ENCODE measurements at places on chromosomes 4 and X.
A peak's percentile ranks its signal among the peaks of the same experiment; 100 is the strongest.

DNA sequence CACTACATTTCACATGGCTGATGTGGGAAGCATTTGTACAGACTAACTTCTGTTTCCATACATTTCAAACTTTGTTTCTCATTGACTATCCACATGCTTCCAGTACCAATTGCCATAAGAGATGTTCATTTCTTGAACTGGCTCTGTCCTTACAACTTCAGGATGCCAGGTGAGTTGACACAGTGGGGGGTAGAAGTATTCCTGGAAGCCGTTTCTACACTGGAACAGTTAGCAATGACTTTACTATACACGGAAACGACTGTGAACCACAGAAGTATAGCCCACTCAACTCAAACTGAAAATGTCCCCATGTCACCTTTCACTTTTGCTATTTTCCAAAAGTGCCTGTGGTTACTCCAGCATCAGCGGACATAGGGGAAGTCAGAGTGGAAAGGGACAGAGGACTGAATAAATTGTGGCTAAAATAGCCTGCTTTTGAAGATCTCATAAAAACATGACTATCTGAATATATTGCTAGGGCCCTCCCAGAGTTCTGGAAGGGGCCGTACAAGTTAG, 38.0 kb upstream of the DSPP start:
- no peak for DNase-seq

DNA sequence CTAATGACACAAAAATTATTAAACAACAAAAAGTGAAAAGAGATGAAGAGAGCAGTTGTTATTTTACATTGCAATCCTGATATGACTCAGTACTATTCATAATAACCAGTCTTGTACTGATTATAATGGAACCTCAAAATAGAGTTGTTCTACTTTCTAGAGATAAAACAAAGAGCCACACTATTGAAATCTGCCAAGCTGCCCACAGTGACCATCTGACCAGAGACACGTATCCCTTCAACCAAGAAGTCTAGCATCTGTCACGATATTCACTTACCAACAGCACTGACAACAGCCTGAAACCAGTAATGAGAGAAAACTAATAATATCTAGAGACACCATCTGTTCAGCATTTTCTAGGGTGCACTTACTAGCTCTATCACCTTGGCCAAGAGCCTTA, 466.7 kb downstream of the NKX6-1 start:
- no peak for DNase-seq

DNA sequence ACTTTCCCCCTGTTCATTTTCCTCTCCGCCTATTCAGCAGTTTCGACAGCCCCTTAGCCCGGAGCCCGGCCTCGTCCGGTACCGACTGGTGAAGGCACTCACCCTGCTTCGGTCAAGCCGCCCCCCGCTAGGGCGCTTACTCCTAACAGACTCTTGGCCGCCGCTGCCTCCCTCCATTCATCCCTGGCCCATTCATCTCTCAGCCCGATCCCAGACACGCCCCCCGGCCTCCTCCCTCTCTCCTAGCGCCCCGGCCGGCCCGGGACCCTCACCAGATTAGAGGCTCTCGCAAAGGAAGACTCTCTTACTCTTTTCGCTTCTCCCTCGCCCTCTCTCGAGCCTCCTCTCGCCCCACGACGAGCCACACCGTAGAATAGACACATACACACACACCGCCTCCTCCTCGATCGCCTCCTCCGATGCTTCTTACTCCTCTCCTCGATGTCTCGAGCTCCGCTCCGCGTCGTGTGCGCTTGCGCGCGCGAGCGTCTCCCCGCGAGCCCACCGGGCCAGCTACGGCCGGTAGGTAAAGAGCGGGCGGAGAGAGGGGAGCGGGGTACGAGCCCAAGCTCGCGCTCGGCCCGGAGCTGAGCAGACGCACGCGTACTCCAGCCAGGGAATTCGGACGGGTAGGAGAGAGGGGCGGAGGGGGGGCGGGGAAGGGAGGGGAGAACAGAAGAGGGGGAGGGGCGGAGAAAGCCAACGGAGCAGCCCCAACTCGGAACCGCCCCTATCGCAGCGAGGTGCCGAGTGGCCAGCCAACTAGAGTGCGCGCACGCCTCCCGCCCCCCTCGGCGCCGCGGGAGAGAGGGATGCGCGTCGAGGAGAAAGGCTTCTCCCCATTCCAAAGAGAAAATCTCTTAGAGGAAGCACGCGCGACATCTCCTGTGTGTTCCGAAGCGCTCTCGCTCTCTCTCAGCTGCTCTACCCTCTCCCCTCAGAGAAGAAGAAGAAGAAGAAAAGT, at the start of gene WNK3:
Gene WNK3, minus strand, starts transcription at position 633 of the 964 bp plus-strand sequence.
- DNase-seq, result peak; percentile 34

DNA sequence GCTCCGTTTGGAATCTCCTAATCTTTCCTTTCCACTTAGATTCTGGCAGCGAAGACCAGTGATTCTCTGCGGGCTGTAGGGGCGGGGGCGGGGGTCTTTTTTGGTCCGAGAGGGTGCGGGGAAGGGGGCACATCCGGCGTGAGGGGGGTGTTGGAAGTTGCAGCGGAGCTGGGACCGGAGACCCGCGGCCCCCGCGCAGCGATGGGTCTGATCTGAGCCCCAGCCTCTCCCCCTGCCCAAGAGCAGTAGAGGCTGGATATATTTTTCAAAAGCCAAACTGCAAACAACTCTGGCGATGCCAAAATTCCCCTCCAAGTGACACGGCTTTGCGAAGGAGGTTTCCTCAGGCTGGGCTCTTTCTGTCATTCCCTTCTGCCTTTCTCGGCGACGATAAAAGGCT, 355 bp downstream of the GRID2 start:
- no peak for DNase-seq

DNA sequence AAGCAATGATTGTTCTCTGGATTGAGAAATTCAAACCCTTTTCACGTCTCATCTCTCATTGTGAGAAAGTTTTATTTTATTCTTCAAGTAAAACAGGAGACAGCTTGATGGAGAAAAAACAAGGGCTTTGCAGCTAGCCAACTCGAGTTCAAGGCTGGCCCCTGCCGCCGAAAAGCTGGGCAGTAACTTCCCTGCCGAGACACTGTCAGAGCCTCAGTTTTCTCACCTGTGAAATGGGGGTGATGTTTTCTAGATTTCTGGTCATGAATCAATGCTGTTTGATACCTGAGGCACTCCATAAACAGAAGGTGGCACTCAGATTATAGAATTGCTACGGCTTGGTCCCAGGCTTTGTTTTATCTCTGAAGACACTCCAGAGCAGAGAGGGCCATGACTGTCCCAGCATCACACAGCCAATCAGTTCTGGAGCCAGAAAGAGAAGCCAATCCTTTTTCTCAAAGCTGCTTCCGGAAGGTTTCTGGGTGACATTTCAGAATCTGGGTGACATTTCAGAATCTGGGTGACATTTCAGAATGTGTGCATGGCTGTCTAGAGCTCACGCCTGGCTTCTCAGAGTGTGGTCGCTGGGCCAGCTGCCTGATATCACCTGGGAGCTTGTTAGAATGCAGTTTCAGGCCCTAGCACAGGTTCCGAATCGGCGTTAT, 33.2 kb downstream of the HMX1 start:
- no peak for DNase-seq

- DNase-seq, result no peak
Observed at GRCh38 chr4:23441530-23442069, 448.2 kb downstream of the PPARGC1A start.

DNA sequence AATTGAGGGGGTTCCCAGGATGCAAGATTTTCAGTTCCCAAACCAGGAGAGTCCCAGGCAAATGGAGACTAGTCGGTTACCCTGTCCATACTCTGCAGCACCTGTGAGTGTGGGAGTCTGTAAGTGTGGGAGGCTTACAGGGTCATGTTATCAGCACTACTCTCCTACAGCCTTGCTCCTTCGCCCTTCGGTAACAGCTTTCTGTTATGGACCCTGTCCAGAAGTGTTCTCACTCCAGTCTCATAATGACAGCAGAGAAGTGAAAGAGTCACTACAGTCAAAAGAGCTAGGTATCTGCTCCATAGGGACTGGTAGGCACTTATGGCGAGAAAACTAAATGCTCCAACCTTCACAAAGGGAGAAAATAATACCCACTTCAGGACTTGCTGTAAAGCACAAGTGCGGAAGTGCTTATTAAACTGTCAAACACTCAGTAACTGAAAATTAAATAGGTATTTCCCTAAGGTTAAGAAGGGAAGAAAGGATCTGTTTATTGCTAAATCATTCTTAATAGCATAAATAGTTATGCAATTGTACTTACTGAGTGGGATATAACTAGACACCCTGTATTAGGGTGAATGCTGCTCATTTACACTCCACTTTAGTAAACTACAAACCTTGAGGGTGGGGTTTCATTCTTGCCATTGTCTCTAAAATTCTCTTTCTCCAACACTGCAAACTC, 2.7 kb upstream of the ADH7 start:
- DNase-seq, result no peak

GRCh38 chr4:156686120-156686519, 285.5 kb downstream of the PDGFC start:
- no peak for DNase-seq

All from CD4-positive, alpha-beta T cell treated with Interferon gamma for 1 hour (primary cell).